Fibroblast of skin of scalp (primary cell): ENCODE measurements at places on chromosomes 2 and 18.
A peak's percentile ranks its signal among the peaks of the same experiment; 100 is the strongest.

- no peak for DNase-seq
Observed at GRCh38 chr18:68642003-68642402, 72.9 kb downstream of the TMX3 start.

GRCh38 chr2:7348761-7349160 is 431.5 kb downstream of the RNF144A start:
- DNase-seq = no peak

GRCh38 chr2:8049851-8050571 is 631.8 kb upstream of the ID2 start:
- DNase-seq = no peak

DNA sequence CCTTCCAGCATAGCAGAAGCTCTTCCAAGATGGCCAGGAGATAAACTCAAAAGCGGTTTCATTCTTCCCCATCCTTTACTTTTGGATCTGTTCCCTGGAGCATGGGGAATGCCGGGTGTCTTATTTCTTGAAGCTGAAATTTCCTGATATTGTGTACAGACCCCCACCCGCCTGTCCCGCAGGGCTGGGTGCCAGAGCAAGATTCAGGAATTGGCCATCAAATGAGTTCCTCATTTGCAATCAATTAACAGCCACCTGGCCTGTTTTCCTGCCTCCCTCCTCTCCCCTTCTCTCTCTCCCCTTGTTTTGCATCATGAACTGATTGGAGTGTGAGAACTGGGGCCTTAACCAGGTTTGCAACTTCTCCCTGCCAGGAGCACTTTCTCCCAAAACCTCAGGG is 202.1 kb downstream of the SH3RF3 start:
- no peak for DNase-seq

GRCh38 chr2:20153131-20153851 is 71.6 kb downstream of the SDC1 start:
- DNase-seq = no peak

GRCh38 chr18:40407909-40408308 is 1547.1 kb upstream of the PIK3C3 start:
- DNase-seq = peak; percentile 22

DNA sequence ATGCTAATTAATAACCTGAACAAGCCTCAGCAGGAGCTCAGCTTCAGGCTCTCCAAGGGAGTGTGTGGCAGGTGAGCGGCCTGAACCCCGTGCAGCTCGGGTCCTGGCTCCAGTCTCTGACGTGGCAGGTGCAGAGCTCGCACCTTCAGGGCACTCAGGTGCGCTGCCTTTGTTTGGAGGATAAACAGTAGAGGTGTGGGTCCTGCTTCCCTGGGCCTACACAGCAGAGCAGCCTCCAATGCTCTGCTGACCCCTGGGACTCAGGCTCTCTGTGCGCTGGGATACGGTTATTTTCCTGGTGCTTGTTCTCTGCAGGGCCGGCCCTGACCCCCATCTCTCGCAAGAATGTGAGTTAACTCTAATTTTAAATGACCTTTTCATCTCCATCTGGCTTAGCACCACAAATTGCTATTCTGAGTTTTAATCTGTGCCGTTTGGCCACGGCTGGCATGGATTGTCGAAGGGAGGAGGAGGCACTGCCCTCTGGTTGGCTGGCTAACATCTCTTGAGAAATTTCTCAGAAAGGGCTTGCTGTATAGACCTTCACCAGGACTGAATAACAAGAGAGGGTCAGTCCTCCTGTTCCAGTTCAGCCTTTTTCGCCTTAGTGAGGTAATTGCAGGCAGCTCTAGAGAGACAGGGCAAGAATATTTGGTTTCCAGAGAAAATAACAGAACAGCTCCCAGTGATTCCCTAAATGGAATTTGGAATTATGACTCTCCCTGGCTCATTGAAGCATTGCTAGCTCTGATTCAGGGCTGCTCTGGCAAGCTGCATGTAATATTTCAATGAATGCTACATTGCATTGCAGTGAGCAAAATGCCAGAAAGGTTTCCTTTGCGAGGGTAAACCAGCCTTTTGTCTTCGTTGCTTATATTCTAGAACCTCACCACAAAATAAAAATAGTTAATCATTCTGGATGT is 161.8 kb downstream of the DCDC2C start:
- no peak for DNase-seq

GRCh38 chr2:32715981-32716380 is 88.1 kb downstream of the TTC27 start:
- DNase-seq = peak; percentile 49

GRCh38 chr18:35934891-35935290 is 37.6 kb upstream of the RMP24 start:
- no peak for DNase-seq

DNA sequence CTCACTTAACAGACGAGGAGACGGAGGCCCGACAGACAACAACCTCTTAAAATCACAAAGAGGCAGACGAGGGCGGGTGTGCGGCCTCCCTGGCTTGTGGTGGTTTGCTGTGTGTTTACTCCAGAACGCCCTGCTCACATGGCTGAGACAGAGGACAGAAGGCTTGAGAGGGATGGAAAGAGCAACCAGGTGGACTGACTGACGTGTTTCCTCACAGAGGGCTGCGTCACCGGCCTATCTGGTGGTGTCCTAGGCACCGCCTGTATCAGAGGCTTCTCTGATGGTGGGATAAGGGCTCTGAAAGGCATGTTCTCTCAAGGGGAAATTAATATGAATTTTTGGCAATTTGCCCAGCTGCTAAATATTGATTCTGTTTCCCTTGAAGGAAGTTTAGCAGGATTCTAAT is 47.0 kb upstream of the RALBP1 start:
- DNase-seq = no peak

GRCh38 chr18:77161961-77162360 is 29.4 kb upstream of the MBP start:
- no peak for DNase-seq

DNA sequence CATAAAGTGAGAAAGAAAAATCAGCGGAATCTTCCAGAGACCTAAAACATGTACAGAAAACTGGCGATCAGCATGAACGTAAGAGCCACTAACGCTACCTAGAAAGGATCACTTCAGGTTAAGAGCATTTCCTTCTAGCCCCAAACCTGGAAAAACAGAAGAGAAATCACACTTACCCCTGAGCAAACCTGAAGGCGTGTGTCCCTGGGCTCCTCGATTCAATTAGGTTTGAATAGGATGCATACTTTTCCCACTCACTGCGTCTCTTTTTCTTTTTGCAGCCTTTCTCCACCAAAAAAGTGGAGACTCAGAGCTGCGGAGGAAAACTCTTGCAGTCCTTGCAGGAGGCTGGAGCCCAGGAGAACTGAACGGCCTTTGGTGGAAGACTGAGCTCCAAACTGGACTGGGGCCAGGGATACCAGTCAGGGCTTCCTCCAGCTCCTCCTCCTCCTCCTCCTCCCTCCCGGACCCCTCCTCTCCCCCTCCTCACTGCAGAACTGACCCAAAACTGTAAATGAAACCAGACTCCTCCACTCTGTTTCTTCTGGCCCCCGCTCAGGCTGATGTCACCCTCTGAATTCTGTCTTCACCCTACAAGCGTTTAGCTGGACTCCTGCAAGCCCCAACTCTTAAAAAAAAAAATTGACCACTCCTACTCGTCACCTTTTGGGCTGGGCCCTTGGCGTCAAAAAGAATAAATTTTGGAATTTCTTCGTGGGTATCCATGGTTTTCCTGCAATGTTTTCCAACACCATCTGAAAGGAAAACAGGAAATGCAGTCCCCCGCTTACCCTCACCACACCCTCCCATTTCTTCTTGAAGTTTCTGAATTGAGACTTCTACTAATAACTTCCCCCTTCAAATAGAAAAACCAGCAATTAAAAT is at the start of gene COL6A3:
TSS of gene COL6A3 (minus strand) at position 388 of the 885 bp plus-strand sequence. CDS start 17,347 bp downstream, outside the sequence.
- DNase-seq = peak; percentile 99

- DNase-seq = no peak
Observed at GRCh38 chr2:177670791-177671535, 278.4 kb downstream of the AGPS start.

- DNase-seq = no peak
Observed at GRCh38 chr2:64923385-64923710, 65.9 kb upstream of the SLC1A4 start.

- peak; percentile 21 for DNase-seq
Observed at GRCh38 chr18:34773961-34774766, 64.1 kb downstream of the DTNA start.

DNA sequence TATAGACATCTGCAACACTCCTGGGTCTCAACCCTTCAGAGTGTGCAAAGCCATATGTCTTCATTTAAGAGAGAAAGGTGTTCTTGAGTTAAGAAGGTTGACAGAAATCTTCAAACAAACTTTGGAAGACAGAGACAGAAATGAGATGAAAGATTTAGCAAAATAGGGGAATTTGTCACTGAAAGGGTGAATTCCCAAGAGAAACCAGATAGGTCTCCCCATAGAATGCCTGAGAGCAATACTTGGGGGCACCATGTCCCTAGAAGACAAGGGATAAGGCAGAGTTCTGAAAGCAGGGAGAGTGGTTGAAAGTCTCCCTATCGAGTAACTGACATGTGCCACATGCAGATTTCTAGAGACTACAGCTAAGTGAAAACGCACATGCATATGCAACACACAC is 50.0 kb downstream of the AP1S3 start:
- DNase-seq = no peak

- no peak for DNase-seq
Observed at GRCh38 chr2:111106706-111107105, 14.0 kb upstream of the BCL2L11 start.

- peak; percentile 52 for DNase-seq
Observed at GRCh38 chr2:55999790-56000189, 76.2 kb upstream of the EFEMP1 start.

- DNase-seq = no peak
Observed at GRCh38 chr2:80329491-80329890, 24.9 kb upstream of the LRRTM1 start.

DNA sequence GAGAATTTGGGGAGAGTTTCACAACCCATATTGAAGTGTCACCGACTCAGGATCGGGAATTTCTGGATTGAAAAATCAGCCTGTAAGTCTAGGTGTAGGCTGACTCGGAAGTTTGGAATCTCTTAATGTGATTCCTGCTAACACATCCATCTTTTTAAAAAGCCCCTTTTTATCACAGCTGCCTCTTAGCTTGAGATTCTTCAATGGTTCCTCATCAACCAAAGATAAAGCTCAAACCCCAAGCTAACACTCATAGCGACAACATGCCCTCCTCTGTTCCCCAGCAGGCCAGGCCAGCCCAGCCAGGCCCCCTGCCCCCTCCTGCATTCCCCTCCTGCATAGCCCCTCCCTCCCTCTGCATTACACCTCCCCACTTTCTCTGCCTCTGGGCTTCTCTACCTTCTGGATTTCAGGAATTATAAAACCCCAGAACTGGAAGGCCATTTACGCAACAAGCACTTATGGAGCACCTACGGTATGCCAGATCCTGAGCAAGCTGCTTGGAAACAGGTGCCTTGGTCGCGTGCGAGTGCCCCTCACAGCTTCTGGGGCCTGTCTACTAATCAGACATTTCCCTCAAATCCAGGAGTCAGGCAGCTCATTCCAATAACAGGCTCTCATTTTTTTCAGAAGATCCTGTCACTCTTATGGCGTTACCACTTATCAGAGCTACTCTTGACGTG is 63.4 kb downstream of the EMX1 start:
- peak; percentile 21 for DNase-seq

- no peak for DNase-seq
Observed at GRCh38 chr2:96760986-96761832, 507 bp downstream of the CNNM4 start.

DNA sequence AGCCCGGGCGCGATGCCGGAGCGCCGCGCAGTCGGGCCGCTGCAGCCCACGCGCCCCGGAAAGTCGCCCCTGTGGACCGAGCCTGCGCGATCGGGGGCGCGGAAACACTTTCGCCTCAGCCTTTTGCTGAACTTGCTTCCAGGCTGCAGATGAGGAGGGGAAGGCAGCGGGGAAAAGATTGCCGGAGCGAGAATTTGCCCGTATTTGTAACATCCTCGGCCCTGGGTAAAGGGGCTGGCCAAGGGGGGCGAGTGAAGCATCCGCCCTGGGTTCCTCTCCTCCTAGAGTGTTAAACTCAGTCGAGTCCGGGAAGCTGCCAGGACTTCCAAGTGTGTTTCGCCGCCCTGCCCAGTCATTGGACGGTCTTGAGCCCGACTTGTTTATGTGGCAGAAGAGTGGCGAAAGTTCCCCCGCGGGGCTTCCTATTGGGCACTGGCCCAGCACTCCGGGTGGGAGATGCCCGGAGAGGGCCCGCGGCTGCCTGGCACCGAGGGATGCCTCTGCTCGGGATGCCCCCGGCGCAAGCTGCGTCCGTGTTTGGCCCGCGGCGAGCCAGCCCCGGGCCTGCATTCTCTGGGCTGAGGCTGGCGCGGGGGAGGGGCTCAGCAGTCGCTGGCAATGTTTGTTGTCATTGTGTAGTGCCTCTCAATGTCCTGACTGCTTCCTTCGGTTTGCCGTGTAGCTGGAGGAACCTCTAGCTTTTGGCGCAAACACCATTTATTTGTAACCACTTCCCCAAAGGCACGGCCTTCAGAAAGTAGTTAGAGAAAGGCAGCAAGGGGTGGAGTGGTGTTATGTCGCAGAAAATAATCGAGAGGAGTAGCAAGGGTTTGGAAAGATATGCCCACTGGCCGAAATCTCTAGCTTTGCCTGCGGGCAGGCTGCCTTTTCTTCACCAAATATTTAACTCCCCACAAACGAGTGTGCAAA is 1.1 kb downstream of the CYBRD1 start:
- DNase-seq = peak; percentile 73

- peak; percentile 61 for DNase-seq
Observed at GRCh38 chr18:8706791-8707555, 1.6 kb downstream of the MTCL1 start.

DNA sequence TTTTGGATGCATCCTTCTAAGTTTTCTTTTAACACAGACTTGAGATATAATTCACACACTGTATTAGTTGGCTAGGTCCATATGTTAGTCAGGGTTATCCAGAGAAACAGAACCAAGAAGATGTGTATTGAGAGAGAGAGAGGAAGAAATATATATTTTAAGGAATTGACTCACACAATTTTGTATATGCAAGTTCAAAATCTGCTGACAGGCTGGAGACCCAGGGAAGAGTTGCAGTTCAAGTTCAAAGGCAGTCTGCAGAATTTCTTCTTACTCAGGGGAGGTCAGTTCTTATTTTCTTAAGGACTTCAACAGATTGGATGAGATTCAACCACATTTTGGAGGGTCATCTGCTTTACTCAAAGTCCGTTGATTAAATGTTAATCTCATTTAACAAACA is 23.0 kb upstream of the MRO start:
- no peak for DNase-seq

GRCh38 chr18:9615280-9615797 is 980 bp upstream of the PPP4R1 start:
- DNase-seq = no peak

DNA sequence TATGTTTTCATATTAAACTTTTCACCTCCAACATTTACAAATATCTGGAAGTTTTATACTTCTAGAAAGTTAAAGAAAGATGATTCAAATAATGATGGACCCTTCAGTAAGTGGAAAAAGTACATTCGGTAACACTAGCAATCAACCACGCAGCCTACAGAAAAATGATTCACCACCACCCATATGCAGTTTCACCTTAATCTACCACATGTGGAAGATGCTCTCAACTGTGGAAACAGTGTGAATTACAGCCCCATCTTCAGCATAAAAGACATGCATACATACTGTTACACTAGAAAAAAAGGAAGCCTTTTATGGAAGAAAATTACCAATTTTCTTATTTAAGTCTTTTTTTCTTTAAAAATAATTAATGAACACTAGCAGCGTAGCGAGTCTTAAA is 1.1 kb downstream of the SLC38A11 start:
- no peak for DNase-seq
